ENCODE measurements at places on chromosomes 11 and 22.

DNA sequence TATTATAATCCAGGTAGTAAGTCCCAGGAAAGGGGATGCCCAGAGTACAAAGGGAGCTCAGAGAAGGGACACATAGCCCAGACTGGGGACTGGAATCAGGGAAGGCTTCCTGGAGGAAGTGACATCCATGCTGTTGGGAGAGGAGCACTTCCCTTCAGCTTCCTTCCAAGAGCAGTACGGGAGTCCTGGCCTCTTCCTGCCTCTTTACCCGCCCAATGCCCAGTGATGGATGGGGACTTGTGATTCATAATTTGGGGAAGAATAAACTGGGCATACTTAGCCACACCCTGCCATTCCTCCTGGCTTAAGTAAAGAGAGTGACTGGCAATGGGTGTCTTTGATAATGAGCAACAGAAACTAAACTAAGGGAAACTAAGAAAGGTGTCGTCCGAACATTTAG lies 11.5 kb downstream of the C11orf91 start:
- DNase-seq = no peak

DNA sequence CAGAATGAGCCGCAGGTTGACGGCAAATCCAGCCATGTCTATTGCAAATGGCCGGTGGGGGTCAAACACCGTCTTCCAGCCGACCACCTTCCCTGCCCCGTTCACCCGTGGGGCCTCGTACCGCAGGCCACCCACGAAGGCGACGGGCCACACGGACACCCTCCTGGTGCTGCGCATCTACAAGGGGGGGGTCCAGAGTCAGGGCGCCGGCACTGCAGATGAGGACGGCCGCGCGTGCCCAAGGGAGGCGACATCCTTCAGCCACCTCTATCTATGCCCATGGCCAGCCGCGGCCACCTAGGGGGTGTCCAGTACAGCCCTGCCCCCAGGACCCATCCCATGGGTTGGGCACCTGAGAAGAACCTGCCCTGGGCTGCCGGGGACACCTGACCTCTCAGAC lies 29.2 kb downstream of the B3GAT1 start:
- DNase-seq = no peak

DNA sequence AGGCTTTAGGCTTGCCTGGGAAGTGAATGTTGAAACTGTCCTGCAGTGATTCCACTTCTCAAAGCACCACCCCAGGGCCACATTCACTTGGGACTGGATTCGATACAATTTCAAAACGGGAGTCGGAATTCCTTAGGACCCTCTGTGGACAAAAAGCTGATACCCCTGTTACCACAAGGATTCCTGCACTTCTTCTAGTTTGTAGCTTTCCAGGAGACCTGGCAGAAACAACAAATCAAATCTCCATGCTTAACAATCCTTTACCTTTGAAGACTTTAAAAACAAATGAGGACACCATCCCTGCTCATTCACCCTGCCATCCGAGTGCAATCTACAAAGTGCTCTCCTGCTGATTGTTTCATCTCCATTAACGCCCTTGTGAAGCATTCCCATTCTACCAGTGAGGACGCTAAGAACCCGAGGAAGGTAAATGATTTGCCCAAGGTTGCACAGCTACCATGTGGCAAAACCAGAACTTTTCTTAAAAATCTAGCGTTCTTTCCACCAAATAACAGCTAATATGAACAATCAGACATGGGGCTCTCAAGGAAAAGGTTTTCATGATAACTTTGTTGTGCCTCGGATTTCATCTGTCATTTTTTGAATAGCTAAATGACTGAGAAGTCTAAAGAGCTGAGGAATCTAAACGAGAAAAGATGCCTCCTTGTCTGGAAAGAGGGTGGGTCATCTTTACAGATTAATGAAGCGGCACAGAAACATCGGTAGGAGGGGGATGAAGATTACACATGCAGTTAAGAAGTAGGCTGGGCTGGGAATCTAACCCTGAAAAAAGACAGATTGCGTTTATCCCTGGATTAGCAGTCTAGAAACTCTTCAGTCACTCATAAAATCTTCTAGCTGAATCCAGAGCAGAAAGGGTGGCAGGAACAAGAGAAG lies 720 bp upstream of the MPZL2 start:
- DNase-seq = no peak

DNA sequence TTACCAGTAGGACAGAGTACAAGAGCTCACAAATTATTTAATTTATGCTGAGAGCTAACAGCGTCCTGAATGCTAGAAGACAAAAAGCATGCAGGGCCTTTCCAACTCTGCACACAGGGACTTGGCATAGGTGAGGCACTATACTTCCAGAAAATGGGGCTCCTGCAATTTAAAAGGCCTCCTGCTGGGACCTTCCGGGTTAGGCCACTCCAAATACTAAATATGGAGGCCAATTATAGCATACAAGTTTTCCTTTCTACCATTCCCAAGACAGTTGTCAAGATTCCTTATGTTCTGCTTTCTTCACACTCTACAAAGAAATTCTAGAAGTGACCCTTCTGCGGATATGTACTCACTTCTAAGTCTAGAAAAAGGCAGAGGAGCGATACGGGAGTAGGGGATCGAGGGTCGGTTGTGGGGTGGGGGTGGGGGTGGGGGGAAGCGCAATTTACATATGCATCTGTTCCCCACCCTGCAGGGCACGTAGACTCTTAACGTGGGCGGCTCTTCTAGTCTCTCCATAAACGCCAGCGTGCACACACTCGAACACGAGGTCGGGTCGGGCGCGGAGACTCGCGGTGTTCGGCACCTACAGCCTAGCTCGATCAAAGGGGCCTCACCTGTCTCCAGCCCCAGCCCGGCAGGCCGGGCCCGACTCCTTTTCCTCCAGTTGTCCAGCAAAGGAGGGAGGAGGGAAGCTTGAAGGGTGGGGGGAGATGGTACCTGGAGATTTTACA lies 728 bp downstream of the DCUN1D5 start:
- no peak for DNase-seq

DNA sequence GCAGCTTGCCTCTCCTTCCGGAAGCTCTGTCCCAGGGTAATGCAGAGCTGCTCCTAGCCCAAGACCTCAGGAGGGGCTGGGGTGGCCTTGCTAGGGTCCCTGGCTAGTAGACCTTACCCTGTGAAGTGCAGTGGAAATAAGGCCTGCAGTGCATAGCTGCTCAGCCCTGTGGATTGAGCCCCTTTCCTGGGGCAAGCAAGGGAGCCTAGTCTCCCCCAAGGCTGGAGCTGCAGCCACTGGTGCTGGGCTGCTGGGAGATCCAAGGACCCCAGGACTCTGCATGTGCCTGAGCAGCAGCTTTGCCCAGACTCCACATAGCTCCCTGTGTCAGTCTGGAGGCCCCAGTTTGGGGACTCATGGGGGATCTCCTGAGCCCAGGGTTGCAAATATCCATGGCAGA lies 57.9 kb downstream of the FANCF start:
- DNase-seq = no peak

DNA sequence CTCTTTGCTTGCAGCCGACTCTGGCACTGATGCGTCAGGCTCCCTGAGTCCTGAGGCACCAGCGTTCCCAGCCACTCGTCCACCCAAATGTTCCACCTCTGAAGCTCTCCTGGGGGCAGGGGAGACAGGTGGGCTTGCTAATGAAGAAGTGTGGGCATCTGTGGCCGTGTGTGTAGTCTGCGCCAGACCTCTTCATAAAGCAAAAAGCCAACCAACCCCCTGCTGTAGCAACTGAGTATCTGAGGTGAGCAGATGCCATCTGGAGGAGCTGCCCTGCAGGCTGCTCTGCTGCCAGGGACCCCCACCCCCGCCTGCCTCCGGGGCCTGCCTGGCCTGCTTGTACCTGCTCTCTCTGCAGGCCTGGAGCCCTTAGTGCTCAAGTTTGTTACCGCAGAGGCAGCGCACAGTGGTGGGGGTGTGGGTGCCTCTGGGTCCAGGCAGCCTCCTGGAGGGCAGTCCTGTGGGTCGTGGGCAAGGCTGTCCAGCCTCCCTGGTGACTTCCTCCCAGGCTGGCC lies 272.5 kb downstream of the TBC1D22A start:
- DNase-seq = no peak

- DNase-seq = no peak
Measured at GRCh38 chr11:46475926-46476545, 84.5 kb upstream of the CHRM4 start.

GRCh38 chr11:13667245-13667644 lies 1.2 kb upstream of the FAR1 start:
- no peak for DNase-seq

DNA sequence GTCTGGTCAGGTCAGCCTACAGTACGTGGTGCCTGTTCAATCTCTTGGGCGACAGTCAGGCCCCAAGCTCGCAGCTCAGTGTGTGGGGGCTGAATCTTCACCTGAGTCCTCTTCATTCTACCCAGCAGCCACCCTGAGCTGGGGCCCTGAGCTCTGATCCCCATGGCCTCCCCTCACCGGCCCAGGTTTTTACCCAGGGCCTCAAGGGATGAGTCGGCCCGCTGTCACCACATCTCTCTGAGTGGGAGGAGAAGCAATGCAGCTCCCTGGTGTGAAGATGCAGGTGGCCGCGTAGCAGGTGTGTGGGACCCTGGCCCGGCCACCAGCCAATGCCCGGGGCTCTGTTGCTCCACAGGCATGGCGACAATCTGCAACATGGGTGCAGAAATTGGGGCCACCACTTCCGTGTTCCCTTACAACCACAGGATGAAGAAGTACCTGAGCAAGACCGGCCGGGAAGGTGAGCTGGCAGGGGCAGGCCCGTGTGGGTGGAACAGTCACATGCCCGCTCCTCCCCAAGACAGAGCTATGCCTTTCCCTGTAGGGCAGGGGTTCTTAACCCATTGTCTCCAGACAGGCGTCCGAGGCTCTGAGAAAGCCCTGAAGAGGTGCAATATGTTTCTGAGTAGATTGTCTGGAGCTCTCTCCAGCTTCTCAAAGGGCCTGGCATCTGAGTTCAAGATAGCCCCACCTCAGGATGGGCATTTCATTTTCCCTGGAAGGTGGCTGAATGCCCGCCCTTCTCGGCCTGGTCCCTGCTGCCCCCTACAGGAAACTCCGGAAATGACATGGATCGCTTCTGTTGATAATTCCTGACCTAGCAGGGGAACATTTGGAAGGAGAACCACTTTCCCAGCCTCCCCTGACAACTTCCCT lies 26.9 kb downstream of the POLR3H start:
- no peak for DNase-seq

DNA sequence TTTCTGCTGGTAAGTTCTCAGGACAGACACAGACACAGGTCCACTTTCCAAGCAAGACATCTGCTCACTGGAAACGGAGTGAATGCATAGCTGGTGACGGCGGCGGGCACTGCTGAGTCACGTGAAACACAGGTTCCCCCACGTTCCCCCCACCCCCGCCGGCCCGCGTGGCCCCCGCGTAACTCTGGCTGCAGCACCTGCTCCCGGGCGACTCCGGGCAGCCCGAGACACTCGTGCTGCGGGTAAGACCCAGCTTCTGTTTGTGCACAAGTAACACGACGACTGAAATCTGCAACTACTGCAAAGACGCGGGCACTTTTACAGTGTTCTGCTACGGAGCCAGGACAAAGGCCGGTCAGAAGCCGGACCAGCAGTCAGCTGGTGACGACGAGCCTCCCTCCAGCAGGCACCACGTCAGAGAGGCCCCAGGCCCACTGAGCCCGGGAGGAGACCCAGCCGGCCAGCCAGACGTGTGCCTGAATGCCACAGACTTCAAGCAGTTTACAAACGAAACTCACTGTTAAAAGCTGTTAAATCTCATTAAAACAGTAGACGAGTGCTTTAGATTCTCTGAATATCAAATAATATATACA lies 12.9 kb upstream of the ARFGAP3 start:
- no peak for DNase-seq

DNA sequence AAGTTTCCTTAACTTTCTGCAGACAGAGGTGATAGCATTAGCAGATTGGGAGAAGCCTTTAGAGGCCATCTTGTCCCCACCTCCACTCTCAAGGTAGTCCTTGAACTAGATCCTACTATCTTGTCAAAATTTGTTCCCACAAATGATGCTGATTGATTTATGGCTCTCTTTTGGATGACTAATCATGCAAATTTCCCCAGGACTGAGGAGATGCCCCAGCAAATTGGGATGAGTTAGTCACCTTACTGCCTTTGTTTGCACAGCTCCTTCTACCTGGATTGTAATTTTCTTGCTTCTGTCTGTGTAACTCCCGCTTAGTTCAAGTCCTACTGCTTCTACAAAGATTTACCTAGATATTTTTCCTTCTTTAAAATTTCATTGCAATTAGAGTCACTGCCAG lies 391.4 kb upstream of the CADM1 start:
- no peak for DNase-seq

GRCh38 chr22:28955817-28956216 lies 72.4 kb downstream of the ZNRF3 start:
- DNase-seq = peak; percentile 72

DNA sequence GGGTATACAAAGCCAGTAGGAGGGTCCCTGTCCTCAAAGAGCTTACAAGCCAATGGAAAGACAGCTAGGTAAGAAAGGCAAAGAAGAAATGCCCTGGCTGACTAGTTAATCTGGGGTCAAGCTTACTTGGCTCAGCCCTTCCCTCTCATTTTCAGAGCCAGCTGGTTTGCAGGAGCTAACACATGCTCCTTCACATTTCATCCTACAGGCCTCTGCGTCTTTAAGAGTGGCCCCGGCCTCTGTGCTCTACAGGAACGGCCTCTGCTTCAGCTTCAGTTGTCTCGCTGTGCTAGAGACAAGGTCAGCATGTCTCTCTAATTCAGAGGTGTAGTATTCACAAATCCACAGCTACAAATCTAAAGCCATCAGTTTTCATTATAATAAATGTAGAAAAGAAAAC lies 15.2 kb downstream of the ALKBH8 start:
- no peak for DNase-seq

DNA sequence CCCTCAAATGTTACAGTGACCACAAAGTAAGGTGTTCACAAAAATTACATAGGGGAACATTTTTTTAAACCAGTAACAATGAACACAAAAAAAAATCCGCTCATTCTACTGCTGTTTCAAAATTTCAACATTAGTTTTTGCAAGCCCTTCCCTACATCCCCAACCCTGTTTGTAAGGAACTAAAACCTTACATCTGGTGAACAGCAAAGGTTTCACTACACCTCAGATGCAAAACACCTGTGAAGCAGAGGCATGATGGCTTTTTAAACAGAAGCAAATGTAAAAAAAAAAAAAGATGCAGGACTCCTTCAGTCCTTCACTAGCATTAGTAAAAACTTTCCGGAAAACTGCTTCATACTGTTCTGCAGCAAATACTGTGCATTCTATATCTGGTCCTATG lies 50.0 kb upstream of the API5 start:
- DNase-seq = no peak

DNA sequence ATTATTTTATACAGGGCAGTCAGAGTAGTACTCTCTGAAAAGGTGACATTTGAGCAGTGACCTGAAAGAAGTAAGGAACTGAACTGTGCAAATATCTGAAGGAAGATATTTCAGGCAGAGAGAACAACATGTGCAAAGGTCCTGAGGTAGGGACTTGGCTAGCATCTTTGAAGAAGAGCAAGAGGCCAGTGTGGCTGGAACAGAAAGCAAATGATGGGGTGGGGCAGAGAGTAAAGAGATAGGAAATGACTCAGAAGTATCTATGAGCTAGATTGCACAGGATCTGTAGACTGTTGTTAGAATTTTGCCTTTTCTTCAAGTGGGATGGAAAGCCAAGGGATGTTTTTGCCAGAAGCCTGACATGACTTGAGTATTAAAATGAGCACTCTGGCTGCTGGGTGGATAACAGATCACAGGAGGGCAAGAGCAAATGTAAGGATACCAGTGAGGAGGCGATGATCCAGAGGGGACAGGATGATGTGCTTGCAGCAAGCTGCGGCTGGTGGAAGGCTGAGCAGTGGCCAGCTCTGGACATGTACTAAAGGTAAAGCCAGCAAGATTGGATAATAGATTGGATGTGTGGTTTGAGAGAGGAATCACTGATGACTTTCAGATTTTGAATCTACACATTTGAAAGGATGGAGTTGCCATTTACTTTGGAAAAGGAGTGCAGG lies 33.2 kb upstream of the TTC12 start:
- DNase-seq = no peak
